Cardiac fibroblast (primary cell): ENCODE measurements at places on chromosomes 7 and 10.

DNA sequence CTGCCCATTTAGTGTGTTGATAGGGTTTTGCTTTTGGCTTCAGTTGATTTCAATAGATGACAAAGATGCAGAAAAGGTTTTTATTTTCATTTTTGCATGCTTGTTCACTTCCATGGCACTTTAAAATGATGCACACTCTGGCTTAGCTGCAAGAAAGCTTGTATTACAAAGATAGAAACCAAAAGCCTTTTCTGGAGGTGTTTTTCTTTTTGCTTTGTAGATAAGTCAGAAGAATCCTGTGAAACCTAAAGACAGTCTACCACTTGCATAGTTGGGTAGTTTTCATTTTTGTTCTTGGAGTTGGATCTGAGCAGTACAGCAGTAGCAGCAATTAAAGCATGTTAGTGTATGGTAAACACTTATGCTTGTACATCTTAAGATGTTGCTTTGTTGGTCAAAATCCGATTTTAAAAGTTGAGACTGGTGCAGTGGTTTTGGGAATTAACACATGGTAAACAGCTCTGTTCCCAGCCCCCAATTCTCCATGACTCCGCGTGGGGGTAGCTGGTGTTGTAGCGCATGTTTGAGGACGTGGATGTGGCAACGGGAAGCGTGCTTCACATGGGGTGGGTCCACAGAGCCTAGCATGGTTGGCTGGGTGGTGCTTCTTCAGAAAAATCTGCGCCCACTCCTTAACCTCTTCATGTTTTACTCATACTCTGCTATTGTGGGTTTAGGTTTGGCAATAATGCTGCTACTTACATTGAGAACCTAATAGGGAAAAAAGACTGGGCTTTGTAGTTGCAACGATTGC lies 19.8 kb downstream of the CCNY start:
- DNase-seq: no peak

- DNase-seq: peak; percentile 66
These were observed 12.2 kb downstream of the FOXP2 start for GRCh38 chr7:114426824-114427223.

DNA sequence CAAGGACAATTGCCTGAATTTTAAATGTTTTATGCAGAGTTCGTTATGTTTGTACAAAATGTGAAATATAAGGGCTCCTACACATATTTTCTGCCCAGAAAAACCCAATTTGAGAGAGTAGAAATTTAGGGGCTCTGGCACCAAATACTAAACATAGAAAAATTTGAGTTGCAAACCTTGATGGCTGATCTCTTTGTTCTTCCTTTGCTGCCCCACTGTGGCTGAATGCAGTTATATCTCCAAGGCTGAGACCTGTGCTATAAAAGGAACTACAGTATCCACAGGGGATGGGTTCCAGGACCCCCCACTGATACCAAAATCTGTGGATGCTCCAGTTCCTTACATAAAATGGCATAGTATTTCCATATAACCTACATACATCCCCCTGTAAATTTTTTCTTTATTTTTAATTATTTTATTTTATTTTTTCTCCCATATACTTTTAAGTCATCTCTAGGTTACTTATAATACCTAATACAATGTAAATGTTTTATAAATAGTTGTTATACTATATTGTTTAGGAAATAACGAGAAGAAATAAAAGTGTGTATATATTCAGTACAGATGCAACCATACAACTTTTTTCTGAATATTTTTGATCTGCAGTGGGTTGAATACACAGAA lies 22.5 kb downstream of the CFAP43 start:
- peak; percentile 61 for DNase-seq

- no peak for DNase-seq
These were observed 147.0 kb downstream of the TCF7L2 start for GRCh38 chr10:113097036-113097435.

- DNase-seq: peak; percentile 26
These were observed 75.8 kb upstream of the NRP1 start for GRCh38 chr10:33410096-33410859.

GRCh38 chr7:50615519-50616080 lies 50.4 kb upstream of the DDC start:
- DNase-seq: no peak
